ENCODE measurements at places on chromosomes 5 and 9.

- no peak for DNase-seq
Measured at GRCh38 chr5:103259705-103260355, 1.3 kb downstream of the MACIR start.

DNA sequence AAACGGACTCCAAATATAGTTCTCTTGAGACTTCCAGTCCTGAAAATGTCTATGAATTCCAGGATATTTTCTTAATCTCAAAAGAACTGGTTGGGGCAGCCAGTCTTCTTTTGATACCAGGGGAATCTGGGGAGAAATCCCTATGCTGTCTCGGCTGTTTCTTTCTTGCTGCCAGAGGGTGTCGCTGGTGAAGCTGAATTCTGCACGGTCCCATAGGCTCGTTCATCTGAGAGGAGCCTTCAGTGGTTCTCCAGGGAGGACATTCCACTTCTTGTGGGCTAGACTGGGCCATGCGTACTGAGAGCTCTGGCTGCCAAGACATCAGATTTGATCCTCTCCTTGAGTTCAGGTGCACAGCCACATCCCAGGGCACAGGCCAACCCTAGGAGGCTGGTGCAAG is 155.0 kb upstream of the CLINT1 start:
- DNase-seq, result no peak

- DNase-seq, result no peak
Measured at GRCh38 chr9:36993933-36994764, 39.9 kb downstream of the PAX5 start.

GRCh38 chr9:88418025-88418424 is 29.8 kb downstream of the SPIN1 start:
- no peak for DNase-seq

DNA sequence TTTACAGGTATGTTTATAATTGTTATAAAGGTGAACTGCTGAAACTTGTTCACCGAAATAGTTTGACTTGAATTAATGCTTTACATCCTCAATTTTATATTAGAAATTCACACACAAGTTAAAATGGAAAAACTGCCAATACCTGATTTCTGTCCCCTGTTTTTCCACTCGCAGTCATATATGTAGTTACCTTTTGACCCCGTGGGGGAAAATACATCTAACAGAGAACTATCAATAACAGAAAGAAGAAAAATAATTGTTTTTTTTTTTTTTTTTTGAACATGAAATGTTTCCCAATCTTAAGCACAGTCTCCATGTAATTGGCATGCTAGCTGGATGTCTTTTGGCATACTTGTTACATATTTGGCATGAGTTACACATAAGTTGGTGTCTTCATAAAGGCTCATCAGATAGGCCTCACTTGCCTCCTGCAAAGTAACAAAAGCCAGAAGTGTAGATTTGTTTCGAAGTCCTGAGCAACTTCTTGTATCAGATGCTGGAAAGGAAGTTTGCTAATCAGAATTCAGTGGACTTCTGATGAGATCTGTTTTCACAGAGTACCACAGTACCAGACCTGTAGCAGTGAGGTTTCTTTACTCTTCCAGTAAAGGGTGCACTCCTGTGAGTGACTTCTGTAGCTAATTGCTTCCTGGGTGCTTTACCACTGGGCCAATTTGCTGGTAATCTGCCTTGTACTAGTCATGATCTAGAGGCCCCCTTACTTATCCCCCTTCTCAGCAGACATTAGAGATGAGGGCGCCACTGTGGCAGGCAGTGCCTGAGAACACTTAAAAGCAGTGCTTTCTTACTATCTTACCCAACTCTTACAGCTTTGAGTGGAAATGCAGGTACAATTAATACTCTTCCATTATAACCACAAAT is 36.2 kb upstream of the CXXC5 start:
- DNase-seq, result no peak

DNA sequence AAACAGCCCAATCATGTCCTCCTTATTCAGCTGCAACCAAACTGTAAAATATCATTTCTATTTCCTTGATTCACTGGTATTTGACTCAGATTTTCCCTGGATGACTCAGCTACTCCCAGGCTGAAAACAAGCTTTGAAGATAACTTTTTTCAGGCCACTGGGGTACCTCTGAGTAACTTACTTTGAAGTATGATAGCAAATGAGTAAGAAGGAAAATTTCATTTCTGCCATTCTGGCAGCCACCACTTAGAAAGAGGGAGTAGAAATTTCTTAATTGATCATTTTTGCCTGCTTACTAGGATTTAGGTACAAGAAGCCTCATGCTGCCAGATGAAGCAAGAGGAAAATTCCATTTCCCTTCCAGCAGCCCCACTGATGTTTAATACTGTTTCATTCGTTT is 247.4 kb downstream of the PRELID2 start:
- no peak for DNase-seq

DNA sequence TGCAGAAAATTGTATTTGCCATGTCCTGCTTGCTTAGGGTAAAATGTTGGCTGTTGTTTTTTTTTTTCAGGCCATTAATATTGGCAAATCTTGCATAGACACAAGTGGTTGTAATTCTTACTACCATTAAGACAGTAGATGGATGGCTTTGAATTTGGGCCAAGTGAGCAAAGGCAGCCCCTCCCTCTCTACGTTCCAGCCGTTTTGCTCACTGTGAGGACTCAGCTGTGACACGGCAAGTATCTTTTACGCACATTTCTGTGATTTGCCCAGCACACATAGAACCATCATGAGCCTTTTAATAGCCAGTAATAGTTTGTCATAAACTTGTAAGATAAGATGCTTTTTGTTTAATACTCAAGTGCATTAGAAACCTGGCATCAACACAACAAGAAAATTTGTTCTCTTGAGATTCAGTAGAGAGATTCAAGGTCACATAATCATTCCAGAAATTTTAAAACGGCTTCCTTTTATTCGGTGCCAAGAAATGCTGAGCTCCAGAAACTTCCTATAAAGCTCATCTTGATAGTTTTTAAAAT is 205.2 kb upstream of the ADCY2 start:
- no peak for DNase-seq

GRCh38 chr9:95763983-95764382 is 111.5 kb upstream of the ERCC6L2 start:
- no peak for DNase-seq

GRCh38 chr5:137075163-137075970 is 423.8 kb downstream of the SPOCK1 start:
- DNase-seq, result no peak

DNA sequence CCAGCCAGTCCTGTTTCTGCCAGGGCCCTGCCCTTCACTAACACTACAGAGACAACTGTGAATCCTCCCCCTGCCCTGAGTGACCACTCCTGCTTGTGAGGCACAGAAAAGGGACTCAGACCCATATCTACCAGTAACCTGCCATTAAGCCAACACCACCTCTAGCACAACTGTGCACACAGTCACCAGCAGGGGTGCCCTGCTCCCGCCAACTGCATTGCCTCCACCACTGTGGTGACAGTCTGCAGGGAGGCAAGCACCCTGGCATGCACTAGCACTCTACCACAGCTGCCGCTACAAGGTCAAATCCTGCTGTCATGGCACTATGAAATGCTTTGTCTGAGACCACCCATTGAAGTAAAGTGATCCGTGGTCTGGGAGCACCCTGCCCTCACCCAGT is 1028.5 kb upstream of the CDH9 start:
- DNase-seq, result no peak

DNA sequence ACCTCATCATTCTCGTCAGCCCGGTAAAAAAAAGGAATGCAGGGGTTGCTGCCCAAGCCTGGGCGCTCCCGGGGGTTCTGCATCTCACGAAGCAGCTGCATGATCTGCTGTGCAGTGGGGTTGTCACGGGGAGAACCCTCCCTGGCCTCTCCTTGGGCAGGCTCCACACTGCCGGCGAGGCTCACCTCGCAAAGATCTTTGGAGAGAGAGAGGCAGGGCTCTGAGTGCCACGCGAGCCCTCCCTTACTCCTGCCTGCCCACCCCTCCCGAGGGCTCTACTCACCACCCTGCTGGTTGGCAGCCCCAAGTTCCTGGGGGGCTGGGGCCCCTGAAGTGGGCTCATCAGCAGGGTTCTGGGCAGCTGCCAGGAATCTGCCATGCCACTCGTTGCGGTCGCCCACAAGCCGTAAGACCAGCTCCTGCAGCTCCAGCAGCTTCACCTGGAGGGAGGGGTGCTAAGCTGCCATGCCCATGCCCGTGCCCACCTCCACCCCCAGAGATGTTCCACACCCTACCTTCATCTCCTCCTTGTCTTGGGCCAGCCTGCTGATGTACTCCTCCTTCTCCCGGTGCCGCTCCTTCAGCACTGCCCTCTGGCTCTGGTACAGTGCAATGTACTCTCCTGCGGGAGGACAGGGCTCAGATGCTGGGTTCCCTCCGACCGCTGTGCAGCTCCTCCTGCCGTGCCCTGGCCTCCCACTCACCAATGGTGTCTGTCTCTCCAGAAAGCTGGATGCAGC is 18.6 kb downstream of the GOLGA2 start:
- no peak for DNase-seq

Data from activated CD8-positive, alpha-beta memory T cell treated with anti-CD3 and anti-CD28 coated beads for 1 hour (primary cell).